ENCODE measurements at places on chromosomes 12 and 14.

- DNase-seq = no peak
These were observed 36.4 kb downstream of the ANKS1B start for GRCh38 chr12:99948370-99948769.

DNA sequence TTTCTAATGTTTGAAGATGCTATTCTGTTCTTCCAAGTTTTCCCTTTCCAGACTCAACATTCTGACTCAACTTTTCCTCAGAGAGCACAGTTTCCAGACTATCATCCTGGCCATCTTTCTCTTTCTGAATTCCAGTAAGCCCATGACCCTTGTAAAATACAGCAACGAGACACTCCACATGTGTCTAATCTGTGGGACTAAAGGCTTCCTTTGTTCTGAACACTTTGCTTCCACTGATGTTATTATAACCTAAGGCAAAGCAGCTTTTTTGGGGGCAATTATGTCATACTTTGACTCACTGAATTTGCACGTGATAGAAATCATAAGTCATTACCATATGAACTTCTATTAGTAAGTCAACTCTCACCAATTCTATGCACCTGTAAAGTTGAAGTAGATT is 6.3 kb upstream of the ART4 start:
- no peak for DNase-seq

- DNase-seq = no peak
These were observed 14.0 kb upstream of the PTGDR start for GRCh38 chr14:52253503-52253902.

DNA sequence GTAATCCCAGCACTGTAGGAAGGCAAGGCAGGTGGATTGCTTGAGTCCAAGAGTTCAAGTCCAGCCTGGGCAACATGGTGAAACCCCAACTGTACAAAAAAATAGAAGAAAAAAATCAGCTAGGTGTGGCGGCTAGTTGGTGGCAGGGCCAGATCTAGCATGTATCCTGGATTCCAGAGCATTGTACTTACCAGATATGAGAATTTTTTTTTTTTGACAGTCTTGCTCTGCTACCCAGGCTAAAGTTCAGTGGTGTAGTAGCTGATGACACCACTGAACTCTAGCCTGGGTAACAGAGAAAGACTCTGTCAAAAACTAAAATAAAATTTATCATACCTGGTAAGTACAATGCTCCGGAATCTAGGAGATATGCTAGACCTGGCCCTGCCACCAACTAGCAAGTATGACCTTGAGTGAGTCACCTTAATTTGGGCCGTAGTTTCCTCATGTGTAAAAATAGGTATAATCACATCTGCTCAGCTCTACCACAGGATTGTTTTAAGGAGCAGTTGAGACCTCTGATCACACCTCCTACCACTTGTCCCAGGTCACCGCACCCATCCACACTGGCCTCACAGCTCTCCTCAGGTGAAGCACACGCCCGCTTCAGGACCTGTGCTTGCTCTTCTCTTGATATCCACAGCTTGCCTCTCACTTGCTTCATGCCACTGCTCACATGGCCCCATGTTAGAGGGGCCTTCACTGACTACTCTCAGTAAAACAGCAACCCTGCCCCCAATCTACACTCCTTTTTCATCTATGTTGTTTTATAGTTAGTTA is 140.2 kb downstream of the STXBP6 start:
- no peak for DNase-seq

DNA sequence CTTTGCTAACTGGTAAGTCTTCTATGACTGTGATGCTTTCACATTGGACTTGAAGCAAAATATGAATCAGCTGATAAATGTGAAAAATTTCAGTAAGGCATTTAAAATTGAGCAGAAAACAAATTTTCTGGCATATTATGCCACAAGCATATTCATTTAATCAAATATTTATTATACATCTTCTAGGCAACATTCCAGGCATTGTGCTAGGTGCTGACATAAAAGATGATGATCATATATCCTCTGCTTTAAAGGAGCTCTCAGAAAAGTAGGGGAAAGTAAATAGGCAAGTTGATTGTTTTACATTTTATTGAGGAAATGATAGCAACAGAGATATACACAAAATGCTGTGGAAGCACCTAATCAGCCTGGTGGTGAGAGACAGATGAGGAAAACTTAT is 248.9 kb downstream of the SLC16A7 start:
- no peak for DNase-seq

GRCh38 chr14:59117754-59118528 is 70.5 kb upstream of the DAAM1 start:
- DNase-seq = no peak

DNA sequence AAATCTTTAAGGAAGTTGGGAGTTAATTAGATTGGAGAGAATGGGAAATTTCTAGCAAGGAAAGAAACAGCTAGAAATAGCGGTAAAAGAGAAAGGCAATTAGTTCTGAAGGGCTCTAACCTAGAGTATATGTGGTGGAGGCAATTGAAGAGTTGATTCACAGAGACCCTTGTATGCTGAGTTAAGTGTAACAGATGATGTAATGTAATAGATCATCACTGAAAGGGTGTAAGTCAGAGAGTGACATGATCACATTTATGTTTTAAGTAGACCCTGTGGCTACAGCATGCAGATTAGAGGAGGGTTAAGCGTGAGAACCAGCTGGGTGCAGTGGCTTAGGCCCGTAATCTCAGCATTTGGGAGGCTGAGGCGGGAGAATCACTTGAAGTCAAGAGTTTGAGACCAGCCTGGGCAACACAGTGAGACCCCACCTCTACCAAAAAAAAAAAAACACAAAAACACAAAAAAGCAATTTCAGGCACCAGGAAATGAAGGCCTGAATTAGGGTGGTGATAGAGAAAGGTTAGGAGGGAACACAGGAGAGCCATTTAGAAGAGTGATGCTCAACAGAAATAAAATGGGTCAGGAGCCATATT is 3.0 kb downstream of the RBP5 start:
- no peak for DNase-seq

DNA sequence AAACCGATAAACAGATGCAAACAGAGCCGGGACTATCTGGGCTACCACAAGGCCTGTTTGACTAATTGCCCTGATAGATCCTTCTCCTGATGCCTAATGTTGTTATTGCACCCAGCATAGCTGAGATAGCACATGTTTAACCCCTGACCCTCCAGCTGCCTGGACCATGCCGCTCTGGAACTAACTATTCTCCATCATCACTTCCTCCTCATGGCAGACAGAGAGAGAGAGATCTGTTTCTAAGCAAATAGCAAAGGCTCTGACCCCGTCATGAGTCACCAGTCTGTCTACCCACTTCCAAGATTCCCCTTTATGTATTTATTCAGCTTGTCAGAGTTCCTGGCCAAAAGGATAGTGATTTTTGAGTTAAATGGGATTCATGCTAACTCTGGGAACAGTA is 58.2 kb upstream of the FLRT2 start:
- no peak for DNase-seq

GRCh38 chr14:76428611-76429010 is 52.7 kb downstream of the ESRRB start:
- no peak for DNase-seq

GRCh38 chr14:60509438-60510253 is 700 bp downstream of the SIX6 start:
- DNase-seq = no peak

DNA sequence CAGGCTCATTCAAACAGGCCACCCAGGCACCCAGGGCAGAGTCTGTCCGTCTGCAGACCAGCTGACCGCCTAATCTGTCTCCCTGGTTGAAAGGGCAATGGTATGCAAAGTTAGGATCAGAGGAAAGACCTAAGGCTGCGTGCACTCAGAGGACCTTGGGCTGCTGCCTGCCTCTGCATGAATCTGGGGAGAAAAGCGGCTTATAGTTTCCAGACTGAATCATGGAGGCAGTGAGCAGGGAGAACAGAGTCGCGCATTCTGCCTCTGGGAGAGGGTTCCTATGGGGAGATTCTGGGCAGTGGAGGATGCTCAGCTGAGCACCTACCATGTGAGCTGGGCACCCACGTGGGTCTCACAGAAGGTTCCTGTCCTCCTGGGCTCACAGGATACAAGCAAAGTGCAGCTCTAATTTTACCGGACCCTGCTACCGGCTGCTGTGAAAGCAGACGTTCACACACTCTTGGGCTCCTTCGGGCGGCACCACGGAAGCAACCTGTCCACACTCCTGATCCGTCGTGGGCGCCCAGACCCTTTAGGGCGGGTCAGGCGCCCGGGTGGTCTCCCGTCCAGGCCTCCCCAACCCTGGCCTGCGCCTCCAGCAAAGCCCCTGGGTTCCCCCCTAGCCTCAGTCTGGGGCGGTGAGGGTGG is 772 bp downstream of the SCARB1 start:
- peak; percentile 39 for DNase-seq

DNA sequence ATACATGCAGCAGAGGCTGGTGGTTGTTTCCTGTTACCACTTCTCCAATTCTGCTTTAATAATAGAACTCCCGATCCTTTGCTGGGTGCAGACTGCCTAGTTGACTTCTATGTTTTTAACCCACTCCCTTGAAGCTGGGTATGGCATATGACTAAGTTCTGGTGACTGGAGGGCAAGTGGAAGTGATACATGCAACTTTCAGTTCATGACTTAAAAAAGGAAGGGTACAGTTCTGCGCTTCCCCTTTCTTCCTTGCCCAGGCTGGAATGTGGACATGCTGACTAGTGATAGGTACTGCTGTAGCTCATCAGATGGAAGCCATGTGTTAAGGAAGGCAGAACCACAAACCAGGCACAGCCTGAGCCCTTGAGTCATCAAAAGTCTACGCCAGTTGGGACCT is 2.4 kb upstream of the A2M start:
- DNase-seq = no peak

- DNase-seq = no peak
These were observed 700.2 kb downstream of the DIO2 start for GRCh38 chr14:79511146-79511545.

DNA sequence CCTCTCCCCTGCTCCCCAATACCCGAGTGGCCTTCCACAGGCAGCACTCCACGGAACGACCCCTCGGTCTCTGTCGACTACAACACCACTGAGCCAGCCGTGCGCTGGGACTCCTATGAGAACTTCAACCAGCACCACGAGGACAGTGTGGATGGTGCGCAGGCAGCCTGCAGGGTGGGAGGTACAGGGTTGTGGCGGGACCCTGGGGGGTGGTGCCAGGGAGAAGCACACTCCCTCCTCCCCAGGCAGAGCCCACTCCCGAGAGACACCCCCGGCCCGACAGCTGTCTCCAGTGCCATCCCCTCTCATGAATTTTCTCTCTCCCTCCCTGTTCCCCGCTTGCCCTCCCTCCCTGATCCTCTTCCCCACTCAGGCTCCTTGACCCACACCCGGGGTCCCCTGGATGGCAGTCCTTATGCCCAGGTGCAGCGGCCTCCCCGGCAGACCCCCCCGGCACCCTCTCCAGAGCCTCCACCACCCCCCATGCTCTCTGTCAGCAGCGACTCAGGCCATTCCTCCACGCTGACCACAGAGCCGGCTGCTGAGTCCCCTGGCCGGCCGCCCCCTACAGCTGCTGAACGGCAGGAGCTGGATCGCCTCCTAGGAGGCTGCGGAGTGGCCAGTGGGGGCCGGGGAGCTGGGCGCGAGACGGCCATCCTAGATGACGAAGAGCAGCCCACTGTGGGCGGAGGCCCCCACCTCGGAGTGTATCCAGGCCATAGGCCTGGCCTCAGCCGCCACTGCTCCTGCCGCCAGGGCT is 9.0 kb downstream of the TNS2 start:
- DNase-seq = no peak

- DNase-seq = no peak
These were observed 888.6 kb upstream of the SEL1L start for GRCh38 chr14:82422230-82422629.

- no peak for DNase-seq
These were observed 50.8 kb upstream of the MAX start for GRCh38 chr14:65153101-65153500.

DNA sequence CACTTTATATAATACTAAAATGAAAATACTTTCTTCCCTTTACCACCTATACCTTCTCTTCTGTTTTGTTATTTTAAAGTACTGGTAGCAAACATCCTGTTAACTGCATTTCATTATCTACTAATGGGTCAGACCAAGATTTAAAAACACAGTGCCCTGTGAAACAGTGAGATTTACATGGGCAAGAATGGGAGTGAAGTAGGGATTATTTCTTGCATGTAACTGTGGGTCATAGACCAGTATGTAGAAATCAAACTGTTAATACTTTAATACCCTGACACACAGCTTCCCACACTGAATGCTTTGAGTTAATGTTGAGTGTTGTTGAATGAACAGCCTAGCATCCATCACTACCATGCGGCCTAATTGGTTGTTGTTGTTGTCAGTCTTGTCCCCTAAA is 61.6 kb downstream of the PLEKHA5 start:
- no peak for DNase-seq

DNA sequence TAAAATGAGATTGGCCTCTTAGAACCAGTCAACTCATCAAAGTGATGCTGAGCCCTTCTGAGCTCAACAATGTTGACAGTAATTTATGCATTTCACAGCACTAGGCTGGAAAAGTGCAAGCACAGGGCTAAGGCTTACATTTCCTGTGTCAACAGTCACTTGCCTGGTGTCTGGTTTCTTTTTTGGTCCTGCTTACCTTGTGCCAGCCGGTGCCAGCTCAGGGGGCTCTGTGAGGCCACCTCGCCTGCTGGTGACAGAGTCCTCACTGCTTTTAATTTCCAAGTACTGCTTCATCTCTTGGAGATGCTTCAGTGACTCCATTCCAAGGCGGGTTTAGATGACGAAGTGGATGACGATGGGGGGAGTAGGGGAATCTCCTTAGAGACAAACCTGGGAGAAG is 53.1 kb upstream of the KCNA1 start:
- DNase-seq = no peak

DNA sequence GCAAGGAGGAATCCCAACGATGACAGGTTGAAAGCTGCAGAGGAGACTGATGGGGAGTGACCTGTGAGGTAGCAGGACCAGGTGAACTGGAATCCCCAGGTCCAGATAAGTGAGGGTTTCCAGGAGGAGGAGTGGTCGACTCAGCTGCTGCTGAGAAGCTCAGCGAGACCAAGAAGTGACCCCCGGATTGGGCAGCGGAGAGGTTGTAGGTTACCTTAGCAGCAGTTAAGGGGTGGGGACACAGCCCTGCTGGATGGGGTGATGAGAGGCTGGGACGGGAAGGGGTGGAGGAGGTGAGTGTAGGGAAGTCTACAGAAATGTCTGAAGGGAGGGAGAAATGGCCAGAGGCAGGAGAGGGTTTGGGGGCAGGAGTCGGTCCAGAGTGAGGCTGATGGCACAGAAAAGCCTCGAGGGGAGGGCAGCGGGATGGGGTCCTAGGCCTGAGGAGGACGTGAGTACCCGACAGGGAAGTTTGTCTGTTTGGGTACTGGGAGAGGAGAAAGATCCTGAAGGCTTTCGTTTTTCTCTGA is 2.6 kb upstream of the RCOR1 start:
- no peak for DNase-seq

Data from SW480 (cell line).